GM13976 (cell line): ENCODE measurements at places on chromosomes 2 and 18.

DNA sequence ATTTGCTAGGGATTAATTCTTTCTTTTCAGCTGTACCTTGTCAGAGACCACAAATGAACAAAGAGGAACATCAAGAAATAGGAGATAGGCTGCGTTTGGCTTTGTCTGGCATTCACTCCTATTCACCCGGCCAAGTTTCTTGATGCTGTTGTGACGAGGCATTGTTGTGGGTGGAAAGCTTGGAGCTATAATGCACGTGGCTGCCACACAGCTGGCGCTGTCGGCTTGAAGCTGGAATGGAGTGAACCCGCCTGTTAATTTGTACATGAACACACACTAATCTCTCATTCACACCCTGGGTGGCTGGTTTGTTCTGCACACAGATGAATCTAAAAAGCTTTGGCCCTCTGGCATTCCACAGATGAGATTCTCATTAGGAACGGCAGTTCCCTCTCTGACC lies 274.9 kb upstream of the GYPC start:
- no peak for DNase-seq

DNA sequence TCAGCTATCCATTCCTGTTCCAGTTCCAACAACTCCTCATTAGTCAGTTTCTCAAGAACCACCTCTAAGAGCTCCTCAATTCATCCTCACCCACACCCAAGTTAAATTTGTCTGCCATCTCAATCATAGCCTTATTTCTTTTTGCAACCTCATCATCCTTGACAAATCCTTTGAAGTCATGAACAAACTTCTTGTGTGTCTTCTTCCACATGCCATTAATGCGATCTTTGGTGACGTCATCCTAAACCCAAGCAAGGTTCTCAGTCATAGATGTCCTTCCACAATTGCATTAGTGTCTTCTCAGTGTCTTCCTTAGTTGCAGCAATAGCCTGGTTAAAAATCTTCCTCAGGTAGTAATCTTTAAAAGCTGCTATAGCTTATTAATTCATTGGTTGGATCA lies 71.2 kb upstream of the FSIP2 start:
- no peak for DNase-seq

- DNase-seq = no peak
These were observed 11.5 kb upstream of the LAPTM4A start for GRCh38 chr2:20062615-20063545.

DNA sequence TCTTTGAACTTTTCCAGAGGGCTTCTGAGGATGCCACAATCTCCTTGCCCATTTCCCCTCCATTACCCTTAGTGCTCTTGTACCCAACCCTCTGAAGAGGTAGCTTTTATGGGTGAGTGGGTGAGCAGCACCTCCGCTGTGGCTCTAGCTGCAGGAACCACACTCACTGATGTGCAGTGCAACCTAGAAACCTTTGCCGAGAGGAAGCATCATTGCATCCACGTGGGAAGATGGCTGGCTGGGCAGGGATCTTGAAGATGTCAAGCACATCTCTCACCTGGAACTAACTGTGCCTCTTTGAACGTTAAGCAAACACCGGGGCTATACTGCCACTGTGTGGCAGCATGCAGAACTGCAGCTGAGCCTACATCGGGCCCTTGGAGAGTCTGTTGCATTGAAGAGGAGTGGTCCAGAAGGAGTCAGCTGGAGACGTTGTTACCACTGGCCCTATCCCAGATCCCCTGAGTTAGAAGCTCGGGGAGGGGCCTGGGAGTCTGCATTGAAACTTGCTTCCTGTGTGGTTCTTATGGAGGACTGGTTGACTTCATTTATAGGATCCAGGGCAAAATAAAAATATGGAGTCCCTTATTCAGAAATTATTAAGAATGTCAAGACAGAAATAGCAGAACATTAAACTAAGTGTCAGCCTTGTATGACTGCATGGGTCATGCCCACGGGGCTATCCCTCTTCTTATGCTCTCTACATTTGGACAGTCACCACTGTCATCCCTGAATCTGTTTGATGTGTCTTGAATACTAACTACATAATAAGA lies 28.7 kb downstream of the IGFBP5 start:
- peak; percentile 83 for DNase-seq
